GM19239 (cell line): ENCODE measurements at places on chromosomes 6 and 20.

GRCh38 chr6:81838724-81839426 lies 86.4 kb upstream of the TENT5A start:
- DNase-seq: no peak

DNA sequence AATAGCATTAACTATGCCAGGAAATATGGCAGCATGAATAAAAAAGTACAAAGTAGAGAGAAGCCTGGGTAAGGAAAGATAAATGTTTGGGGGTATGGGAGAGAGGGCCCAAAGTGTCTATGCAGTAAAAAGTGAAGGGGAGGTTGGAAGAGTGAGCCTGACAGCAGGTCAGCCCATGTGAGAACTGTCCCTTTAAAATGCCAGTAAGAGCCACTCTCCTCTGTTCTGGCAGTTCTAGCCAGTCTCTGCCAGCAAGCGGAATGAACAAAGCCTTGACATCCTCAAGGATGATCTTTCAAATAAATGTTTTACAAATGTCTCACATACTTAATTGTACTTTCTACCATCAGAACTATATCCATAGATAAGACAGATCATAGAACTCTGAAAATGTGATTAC lies 164.5 kb downstream of the DST start:
- DNase-seq: no peak

- peak; percentile 62 for DNase-seq
These were observed 24.6 kb upstream of the GTSF1L start for GRCh38 chr20:43751167-43752050.

DNA sequence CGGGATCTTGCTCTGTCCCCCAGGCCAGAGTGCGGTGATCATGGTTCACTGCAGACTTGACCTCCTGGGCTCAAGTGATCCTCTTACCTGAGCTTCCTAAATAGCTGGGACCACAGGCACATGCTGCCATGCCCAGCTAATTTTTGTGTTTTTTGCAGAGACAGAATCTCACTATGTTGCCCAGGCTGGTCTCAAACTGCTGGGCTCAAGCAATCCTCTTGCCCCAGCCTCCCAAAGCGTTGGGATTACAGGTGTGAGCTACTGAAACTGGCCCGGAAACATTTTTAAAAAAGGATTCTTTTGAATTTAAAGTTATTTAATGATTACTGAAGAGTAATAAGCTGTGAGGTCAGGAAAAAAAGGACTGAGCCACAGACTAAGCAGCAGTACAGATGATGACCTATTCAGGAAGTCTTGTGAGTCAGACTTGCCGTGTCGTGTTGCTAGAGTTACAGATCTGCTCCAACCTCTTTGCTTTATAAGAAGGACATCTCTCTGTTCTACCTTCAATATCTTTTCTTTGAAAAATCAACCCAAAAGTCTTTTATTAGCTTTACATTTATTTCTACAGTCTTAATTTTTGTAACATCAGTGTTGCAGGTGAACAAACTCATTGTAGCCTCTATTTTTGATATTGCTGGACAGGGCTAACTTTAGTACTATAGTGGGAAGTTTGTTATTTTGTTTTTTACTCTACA lies 108.7 kb downstream of the NCOA3 start:
- peak; percentile 33 for DNase-seq

GRCh38 chr6:148703900-148704299 lies 42.9 kb upstream of the UST start:
- no peak for DNase-seq

GRCh38 chr6:155890409-155890808 lies 434.8 kb upstream of the NOX3 start:
- no peak for DNase-seq

- no peak for DNase-seq
These were observed 21.4 kb upstream of the TXLNB start for GRCh38 chr6:139313229-139313628.
